ENCODE measurements at places on chromosomes 11 and 22.
A peak's percentile ranks its signal among the peaks of the same experiment; 100 is the strongest.

DNA sequence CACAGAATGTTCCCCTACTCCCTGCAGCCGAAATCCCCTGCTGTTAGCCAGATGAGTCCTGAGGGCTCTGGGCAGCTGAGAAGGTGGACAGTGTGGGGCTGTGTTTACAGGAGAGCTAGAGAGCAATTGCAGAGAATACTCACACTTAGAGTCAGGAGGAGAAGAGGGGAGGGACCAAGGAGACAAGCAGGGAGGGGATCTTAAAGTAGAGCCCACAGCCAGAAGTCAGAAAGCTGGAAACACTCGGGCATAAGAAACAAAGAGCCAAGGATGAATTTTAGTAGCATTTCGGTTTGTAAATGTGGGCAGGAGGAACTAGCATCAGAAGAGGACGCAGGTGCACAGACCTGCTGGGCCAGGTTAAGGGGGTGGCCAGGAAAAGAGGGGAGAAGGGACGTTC lies 1435.9 kb downstream of the BRD1 start:
- DNase-seq: no peak

GRCh38 chr11:126755526-126755925 lies 245.0 kb downstream of the KIRREL3 start:
- no peak for DNase-seq

DNA sequence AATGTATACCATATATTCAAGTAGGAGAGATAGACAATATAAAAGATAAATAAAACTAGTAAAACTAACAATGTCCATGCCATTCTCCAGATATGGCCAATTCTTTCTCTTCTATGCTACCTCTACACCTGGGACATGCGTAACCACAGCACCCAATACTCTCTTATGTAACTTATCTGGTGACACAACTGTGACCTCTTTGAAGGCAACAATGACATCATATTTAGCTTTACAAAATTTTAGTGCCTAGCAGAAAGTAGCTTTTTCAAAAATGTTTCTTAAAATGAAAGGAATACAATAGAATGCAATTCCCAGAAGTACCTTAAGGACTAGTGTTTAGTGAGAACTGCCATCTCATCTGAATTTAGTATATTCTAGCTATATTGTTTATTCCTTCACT lies 36.8 kb downstream of the CDON start:
- DNase-seq: no peak

- DNase-seq: no peak
Observed at GRCh38 chr11:47586098-47586855, at the start of gene FAM180B. TSS of gene FAM180B (plus strand) at chr11:47586678. CDS start at chr11:47586769, 91 bp downstream.

DNA sequence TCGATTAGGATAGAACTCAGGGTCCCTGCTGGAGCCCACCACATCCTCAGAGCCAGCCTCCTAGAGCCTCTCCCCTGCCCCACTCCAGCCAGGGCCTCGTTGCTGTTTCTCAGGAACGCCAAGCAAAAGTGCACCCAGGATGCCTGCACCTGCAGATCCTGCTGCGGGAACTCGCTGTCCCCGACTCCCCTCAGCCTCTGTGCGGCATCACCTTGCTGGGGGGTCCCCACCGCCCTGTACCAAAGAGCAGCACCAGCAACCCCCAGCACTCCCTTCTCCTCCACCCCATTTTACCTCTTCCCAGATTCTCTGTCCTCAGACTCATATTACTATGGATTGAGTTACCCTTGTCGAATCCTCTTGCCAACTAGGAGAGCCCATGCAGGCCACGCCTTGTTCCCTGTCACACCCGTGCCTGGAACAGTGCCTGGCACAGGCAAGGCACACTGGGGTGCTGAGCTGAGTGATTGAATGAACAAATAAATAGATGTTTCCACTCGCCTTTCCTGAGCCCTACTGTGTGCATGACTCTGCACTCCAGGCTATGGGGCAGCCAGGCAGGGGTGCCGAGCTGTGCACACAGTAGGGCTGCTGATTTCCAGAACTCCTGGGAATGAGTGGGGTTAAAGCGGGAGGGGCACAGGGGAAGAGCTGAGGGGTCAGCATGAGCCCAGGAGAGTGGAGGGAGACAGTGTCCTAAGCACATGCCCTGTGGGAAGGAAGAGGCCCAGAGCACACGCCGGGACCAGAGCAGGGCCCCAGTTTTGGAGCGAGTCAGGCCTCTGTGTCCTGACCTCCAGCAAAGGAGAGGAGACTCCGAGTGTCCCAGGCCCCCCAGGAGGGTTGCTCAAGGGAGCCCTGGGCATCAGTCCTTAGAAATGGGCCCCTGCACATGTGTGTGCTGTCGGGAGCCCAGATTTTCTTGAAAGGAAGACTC lies 44.3 kb downstream of the LINC01488 start:
- DNase-seq: no peak

DNA sequence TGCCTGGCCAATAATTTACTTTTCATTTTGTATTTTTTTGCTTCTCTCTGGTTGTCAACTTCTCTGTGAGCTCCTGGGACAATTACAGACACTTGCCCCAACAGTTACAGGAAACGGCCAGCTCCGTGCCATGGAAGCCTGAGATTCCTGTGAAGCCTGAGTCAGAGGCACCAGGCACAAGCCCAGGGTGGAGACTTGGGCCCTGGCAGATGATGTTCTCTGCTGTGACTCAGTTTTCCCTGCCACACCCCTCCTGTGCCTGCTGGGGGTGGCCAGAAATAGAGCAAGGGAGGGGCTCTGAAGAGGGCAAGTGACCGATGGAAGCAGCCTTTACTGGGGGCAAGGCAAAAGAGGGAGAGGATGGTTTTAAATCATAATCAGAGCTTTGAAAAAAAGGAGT lies 4.9 kb downstream of the ATP5MGL start:
- DNase-seq: no peak

DNA sequence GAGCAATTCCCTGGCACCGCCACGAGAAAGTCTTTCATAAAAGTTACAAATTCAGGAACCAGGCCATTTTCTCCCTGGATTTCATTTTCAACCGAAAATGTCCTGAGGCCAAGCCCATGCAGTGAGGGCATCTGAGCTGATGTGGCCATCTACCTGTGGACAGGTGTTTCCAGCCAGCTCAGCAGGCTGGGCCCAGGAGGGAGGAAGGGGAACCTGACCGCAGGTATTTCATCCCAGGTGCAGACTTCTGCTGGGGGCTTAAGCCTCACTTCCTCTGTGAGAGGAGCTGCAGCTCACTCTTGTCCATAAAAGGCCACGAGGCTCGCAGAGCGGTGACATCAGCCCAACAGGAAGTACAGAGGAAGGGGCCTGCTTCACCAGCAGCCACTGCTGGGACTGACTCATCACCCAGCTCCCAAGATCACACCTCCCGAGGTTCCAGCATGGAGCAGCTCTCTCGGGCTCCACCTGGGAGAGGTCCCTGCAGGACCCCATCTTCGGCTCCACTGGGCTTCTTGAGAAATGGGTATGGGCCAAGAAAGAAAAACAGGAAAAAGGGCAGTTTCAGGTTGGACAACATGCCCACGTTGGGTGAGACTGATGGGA lies 56.4 kb downstream of the MYH9 start:
- DNase-seq: peak; percentile 93

DNA sequence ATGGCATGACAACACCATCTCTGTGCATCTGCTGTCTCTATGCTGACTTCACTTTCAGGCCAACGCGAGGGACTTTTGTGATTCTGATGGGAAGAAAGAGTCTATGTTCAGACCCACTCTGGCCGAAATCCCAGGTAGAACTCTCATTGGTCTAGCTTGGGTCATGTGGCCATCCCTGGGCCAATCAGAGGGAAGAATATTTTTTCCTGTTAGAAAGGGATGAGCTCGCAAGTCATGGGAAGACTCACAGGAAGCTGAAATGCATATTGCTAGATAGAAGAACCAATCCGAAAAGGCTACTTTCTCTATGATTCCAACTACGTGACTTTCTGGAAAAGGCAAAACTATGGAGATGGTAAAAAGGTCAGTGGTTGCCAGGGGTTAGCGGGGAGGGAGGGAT lies 56.0 kb upstream of the LINC01488 start:
- DNase-seq: no peak
